Activated CD4-positive, alpha-beta T cell treated with anti-CD3 and anti-CD28 coated beads, Interleukin-2, amount 10 ng/mL, durations not matched to agents 24 days and 14 days (primary cell): ENCODE measurements at places on chromosomes 2 and 18. TPM values are rescaled to one million over a fixed set of nuclear protein-coding genes. Genes with fewer than 3 reads are reported as not detected.

The TANC1 gene
- total RNA-seq: 0.33 and 0.37 TPM in 2 replicates

DNA sequence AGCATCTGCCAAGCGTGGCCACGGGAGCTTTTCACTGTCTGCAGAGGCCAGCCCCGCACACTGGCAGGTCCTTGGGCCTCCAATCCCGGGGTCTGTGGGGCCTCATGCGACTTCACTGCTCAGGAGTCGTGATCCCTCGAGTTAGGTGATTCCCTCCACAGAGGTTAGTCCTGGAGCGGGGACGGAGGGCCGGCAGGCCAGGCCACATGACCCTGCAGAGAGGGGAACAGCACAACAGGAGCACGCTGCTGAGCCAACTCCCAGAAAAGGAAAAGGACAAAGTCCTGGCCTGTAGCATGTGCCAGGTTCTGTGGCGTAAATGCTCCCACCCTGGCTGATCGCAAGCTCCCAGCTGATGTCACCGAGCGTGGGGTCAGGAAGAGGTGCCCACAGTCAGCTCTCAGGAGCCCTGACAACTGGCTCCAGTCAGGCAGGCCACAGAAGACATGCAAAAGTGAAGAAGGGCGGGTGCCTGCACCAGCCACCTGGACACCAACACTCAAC is 15.3 kb upstream of the PRLH start:
- H3K4me3 ChIP-seq: no peak overlapping the region
- H3K4me1 ChIP-seq: no peaks in the 10 kb centered on the region
- no peak for DNase-seq
- no peak overlapping the region for H3K27ac ChIP-seq

DNA sequence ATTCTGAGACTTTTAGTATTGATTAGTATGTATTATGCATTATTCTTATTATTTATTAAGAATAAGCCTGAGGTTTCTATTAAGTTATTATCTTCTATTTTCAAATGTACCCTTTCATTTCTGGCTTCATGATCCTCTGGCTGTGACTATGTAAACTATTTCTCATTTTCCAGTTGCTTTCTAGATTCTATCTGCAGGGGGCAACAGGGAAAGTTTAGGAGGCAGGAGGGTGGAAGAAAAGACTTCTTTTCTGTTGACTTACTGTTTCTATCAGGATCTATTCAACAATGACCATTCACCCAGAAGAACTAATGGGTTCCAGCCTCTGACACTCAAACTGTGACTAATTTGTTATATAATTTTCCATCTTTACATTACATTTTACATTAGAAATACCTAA is 653.4 kb upstream of the FSHR start:
- H3K27me3 ChIP-seq: no peaks in the 10 kb centered on the region
- H3K27ac ChIP-seq: no peak overlapping the region
- no peak overlapping the region for H3K4me3 ChIP-seq
- no peaks in the 10 kb centered on the region for H3K4me1 ChIP-seq
- no peaks in the 10 kb centered on the region for H3K36me3 ChIP-seq

- H3K36me3 ChIP-seq: no peaks in the 10 kb centered on the region
- H3K27me3 ChIP-seq: no peaks in the 10 kb centered on the region
- DNase-seq: no peak
- no peak overlapping the region for H3K4me3 ChIP-seq
- H3K27ac ChIP-seq: no peak overlapping the region
Measured at GRCh38 chr18:6248017-6248416, 166.7 kb downstream of the L3MBTL4 start.

DNA sequence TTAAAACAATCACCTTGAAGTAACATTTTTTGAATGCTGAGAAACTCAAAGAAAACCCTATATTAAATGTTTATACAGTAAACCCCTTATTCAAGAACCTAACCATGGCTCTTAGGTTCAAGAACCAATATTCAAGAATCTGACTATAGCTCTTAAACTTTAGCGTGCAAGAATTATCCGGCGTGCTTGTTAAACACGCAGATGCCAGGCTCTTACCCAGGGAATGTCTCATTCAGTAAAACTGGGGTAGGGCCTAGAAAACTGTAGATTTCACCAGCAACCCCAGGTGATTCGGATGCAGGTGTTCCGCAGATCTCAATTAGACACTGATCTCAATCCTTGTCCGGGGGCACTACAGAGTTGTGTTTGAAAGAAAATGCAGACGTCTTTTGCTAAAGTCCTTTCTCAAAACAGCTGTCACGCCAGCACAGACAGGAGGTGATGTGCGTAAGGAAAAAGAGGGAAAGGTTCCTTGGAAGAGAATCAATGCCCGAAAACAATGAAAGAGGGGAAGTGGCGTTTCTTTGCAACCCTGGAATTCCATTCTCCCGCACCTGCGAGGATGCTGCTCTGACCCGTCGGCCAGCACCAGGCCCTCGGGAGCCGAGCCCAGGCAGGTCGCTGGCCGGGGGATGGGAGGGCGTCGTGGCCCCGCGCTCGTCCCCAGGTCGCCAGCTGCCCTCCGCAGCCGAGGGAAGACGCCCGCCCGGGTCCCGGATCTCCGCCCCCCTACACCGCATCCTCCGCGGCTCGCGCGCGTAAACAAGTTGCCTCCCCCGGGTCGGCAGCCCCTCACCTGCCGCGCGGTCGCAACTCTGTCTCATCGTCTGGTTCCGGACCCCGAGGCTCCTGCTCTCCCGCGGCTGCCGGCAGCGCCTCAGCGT is 851 bp downstream of the EIF2AK3 start:
- peaks cover 4% of the 10 kb centered on the region for H3K36me3 ChIP-seq
- peak overlapping the region; percentile 91 for H3K4me3 ChIP-seq
- H3K27ac ChIP-seq: peak overlapping the region; percentile 93
- DNase-seq: peak; percentile 90
- H3K4me1 ChIP-seq: peaks cover 19% of the 10 kb centered on the region

The IL36A gene
- 0.23 TPM in 1 of 2 replicates, not detected in the other for total RNA-seq

The ANKRD62 gene
- not detected in 2 replicates for total RNA-seq

- no peaks in the 10 kb centered on the region for H3K36me3 ChIP-seq
Measured at GRCh38 chr2:79437433-79438267, 75.2 kb upstream of the CTNNA2 start.

The MOGAT1 gene
- total RNA-seq: not detected in 2 replicates

The LRRC30 gene
- total RNA-seq: not detected in 2 replicates

The SP3 gene
- 99.9 and 104 TPM in 2 replicates for total RNA-seq

The GATA6 gene
- total RNA-seq: not detected in 2 replicates

- H3K4me3 ChIP-seq: no peak overlapping the region
- H3K4me1 ChIP-seq: no peaks in the 10 kb centered on the region
- peaks cover 2% of the 10 kb centered on the region for H3K27me3 ChIP-seq
- DNase-seq: no peak
- H3K27ac ChIP-seq: no peak overlapping the region
Measured at GRCh38 chr2:67836866-67837265, 225.9 kb downstream of the C1D start.
